ENCODE measurements at places on chromosomes 5 and 9.

DNA sequence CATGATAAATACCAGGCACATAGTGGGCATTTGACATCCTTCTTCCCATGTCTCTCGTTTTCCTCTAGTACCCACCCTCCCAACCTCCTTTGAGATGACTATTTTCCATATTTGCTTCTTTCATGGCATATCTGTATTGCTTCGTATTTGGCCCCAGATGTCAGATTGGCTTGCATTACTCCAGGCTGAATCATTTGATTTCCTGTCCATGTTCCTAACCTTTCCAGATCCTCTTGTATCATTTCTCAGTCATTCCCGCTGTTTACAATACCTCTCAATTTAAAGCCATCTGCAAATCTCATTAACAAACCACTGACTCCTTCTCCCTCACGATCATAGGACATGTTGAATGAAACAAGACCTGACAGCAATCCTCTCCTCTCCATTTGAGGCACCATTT, 19.9 kb downstream of the MTX3 start:
- DNase-seq = no peak

DNA sequence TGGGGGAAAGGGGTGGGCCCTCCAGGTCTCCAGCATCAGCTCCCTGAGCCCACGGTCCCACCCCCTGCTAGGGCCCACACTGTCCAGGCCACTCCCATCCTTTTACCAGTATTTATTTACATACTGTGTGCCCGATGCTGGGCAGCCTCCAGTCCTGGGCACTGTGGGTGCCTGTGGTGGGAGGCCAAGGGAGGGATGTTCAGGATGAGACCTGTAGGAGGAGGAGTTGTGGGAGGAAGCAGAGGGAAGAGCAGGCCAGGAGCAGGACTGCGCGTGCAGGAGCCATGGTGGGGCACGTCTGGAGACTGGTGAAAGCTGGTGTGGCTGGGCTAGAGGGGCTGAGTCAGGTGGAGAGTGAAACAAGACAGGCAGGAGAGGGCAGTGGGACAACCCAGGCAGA, 267.4 kb downstream of the HSPA4 start:
- no peak for DNase-seq

GRCh38 chr9:136010615-136011361, 49.6 kb upstream of the UBAC1 start:
- DNase-seq = no peak

- DNase-seq = peak; percentile 3
These were observed 555.5 kb downstream of the CDH9 start for GRCh38 chr5:26482810-26483375.

- DNase-seq = no peak
These were observed 71.8 kb downstream of the SMARCA2 start for GRCh38 chr9:2086971-2087370.

DNA sequence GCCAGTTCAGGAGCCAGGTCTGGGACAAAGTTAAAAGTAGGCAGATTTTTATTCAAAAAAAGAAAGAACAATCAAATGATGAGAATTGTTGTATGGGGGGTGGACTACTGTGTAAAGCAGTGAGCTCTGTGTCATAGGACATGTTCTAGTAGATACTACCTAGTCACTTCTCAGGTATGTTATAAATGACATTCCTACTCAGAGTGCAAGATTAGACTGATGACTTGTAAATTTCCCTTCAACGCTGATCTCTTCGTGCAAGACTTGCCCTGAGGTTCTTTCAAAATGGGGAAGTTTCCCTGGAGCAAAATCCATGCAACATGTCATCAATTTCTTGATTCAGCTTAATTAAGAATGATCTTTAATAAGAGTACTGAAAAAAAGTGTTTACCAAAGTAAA, 175.1 kb downstream of the RORB start:
- no peak for DNase-seq

DNA sequence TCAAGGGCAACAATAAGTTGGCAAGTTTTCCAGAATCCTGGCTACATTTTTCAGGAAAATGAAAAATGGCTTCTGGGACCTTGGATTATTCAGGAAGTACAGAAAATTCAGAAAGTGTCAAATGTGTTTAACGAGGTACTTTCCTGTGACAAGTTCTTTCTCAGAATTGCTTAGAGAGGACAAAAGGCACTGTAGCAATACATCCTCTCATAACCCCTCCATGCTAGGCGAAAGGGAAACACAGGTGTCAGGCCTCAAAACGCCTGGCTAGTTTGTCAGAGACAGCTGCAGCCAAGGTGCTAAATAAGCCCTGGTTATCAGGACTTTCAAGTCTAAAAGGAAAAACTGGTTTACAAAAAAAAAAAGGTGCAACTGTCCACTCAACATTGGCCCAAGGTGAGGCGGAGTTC, 115.2 kb downstream of the GNAQ start:
- no peak for DNase-seq

DNA sequence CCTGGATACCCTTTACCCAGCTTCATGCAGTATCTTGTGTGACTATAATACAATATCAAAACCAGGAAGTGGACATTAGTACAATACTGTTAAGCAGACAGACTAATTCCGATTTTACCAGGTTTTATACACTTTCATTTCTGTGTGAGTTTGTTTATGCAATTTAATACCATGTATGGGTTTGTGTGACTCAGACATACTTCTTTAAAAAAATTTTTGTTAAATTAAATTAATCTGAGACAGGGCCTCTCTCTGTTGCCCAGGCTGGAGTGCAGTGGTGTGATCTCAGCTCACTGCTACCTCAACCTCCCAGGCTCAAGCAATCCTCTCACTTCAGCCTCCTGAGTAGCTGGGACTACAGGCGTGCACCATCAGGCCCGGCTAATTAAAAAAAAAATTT, 156.8 kb downstream of the GAPVD1 start:
- no peak for DNase-seq

DNA sequence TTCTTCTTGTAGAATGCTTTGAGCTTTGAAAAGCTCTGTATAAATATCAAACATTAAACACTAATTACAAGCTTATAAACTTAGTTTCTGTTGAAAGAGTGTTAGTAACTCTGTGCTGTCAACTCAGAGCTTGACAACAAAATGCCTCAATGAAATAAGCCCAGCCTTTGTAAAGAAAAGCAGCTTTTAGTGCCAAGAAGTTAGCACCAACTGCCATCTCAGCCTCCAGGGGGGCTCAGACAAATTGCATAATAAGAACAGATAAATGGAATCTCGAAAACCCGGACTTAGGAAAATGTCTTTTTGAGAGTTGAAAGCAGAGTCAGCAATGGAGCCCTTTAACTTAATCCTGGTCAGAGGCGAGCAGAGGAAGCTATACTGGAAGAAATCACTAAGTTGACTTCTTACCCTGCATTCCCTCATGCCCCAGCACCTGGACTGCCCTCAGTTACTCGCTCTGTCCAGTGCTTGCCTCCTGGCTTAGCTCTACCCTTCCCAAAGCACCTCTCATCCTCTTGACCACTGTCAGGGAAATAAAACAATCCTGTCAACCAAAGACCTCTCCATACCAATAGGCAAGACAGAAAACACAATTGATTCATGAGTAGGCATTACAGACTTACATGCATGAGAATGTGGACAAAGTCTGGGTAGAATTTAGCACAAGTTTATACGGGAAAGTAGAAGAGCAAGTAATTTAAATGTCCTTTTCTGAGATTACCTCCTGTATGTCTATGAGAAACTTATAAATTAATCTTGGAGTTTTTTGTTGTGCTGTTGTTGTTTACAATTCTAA, 352.7 kb downstream of the ZNF608 start:
- no peak for DNase-seq

- DNase-seq = no peak
These were observed 71.0 kb upstream of the EQTN start for GRCh38 chr9:27367921-27368315.

GRCh38 chr9:77679661-77680368, 31.7 kb upstream of the GNA14 start:
- DNase-seq = no peak

GRCh38 chr9:7500521-7500920, 299.1 kb downstream of the DMAC1 start:
- peak; percentile 14 for DNase-seq

DNA sequence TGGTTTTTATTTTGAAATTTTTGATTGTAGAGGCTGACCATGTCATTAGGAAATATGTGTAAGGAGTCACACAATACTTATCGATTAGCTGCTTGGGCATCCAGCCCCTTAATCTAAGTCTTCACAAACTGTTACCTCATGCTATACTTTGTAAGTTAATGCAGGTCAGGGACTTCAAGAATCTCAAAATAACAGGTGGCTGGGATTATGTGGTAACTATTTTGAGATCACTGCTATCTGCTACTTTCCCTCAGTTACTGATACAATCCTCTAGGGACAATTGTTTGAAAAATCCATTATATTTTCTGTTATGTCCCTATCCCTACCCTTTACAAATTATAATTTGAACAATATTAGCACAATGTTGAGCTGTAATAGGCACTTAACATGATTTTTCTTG, 21.7 kb downstream of the FTMT start:
- no peak for DNase-seq

DNA sequence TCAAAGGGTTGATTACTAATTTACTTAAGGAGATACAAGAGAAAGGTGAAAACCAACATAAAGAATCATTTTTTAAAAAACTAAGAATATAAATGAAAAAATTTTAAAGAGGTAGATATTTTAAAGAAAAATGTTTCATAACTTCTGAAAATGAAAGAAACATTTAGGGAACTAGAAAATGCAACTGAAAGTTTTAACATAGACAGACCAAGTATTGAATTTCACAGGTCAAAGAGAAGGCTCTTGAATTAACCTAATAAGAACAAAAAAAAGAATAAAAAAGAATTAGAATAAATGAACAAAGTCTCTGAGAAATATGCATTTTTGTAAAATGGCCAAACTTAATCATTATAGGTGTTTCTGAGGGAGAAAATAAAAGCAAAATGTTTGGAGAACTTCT, 16.1 kb upstream of the FAM174A start:
- no peak for DNase-seq

DNA sequence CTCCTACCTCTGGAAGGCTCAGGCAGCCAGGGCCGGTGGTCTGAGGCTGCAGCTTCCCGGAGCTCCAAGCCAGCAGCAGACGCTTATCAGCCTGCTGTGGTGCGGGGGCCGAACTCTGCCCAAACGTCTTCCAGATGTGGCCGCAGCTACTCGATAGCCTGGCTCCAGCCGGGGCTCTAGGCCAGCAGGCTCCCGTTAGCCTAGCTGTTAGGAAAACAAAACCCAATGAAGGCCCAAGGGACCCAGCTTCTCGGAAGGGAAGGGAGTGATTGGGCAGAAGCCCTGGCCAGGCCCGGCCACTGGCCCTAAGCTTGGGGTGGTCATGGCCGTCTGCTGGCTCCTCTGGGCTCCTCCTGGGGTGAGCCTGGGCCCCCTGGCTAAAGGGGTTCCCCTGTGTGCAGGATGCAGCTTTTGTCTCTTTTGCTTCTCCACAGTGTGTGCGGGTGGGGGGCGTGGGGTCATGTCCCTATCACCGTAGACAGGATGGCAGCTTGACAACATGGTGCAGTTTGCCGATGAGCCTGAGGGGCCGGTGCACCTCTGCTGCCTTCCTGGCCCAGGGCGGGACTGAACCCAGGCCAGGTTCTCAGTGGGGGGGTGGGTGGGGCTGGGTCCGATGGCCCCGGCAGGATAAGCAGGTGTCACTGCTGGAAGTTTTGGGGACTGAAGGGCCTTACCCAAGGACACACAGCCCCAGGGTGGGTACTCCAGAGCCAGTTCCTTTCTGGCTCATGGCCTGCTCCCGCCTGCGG, 18.7 kb downstream of the MYMK start:
- no peak for DNase-seq

DNA sequence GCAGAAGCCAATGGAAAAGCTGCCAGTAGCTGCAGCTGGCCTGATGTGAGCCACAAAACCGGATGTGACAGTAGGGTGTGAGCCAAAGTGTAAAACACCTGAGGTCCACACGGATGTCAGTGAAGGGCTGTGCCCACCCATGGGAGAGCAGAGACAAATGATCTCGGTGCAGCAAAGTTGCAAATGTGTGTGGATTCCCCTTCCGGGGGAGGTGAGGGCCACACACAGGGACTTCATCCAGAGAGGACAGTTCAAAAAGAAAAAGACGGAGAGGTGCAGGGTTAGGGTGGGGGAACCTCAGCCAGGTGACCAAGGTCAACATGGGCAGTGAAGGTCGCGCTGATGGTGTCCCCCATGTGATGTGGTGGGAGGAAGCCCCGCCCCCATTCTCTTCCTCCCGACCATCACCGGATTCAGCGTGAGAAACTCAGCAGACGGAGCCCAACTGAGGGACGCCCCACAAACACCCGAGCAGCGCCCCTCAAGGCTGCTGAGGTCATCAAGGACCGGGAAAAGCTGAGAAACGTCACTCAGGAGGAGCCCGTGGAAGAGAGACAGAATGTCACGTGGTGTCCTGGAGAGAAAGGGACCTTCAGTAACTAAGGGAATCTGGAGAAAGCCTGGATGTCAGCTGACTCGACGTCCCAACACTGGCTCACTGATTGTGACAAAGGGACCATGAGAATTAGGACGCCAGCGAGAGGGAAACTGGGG, 11.4 kb upstream of the PTGDS start:
- no peak for DNase-seq

GRCh38 chr5:136038635-136039034, 9.8 kb downstream of the TGFBI start:
- DNase-seq = no peak

DNA sequence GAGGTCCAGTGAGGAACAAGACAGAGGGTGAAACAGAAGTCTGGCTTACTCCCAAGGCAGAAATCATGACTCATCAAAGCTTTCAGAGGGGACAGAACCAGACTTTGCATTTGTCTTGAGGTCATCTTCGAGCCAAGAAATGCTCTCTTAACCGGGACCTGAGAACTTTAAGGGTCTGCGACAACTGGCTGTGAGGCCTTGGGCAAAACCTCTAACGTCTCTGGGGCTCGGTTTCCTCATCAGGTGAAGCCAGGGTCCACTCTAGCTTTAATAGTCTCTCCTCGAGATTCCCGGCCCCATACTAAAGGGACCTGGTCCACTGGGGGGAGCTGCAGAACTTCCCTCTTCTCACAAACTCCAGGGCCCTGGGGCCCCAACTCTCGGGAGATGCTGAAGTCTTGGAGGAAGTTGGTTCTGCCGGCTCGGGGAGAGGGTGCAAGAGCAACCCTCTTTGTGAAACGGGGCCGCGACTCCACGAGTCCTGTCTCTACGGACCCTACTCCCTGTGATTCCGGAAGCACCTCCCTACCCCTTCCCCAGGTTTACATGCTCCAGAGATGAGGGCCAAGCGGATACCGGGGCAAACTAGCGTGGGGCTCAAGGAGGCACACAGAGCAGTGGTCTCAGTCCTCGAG, 2.6 kb downstream of the GLIS3 start:
- DNase-seq = no peak

GRCh38 chr9:133427658-133428348, 5.6 kb downstream of the ADAMTS13 start:
- no peak for DNase-seq

GRCh38 chr5:129724222-129724621, 23.7 kb upstream of the MINAR2 start:
- DNase-seq = no peak

Measured in NCI-H1105 (cell line).